ENCODE measurements at places on chromosomes 2 and 18. TPM values are rescaled to one million over a fixed set of nuclear protein-coding genes. Genes with fewer than 3 reads are reported as not detected.
A peak's percentile ranks its signal among the peaks of the same experiment; 100 is the strongest.

- no peak overlapping the region for H3K4me3 ChIP-seq
- no peaks in the 10 kb centered on the region for H3K4me1 ChIP-seq
- H3K36me3 ChIP-seq, result no peaks in the 10 kb centered on the region
- no peaks in the 10 kb centered on the region for H3K27me3 ChIP-seq
These were observed 505.4 kb downstream of the BCL11A start for GRCh38 chr2:60047944-60048525.

- H3K36me3 ChIP-seq, result no peaks in the 10 kb centered on the region
- H3K4me1 ChIP-seq, result peaks cover 16% of the 10 kb centered on the region
- no peak overlapping the region for H3K27ac ChIP-seq
- no peak overlapping the region for H3K4me3 ChIP-seq
- no peak for DNase-seq
These were observed 1.4 kb upstream of the TRIM54 start for GRCh38 chr2:27280826-27281225.

DNA sequence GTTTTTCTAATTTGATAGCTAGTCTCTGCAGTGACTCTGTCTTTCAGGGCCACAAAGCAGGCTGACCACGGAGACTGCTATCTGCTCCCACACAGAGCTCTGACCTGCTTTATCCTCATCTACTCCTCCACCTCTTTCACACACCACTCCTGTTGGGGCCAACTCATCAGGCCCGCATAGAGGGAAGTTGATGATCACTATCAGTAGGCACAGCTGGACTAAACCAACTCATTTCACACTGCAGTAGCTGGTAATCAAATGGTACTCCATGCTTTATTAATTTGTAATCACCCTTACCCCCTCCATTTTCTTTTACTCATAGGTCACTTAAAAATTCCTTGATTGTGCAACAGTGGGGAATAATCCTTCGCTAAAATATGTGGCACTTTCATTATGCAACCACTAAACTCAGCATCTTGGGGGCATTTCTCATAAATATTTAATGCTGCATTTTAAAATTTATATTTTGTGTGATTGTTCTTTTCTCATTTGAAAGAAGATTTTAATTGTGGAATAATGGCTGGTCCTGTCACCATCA, 249.8 kb upstream of the GCFC2 start:
- H3K4me3 ChIP-seq, result no peak overlapping the region
- DNase-seq, result no peak

GRCh38 chr2:62362561-62362960, 143.4 kb downstream of the TMEM17 start:
- no peak for DNase-seq
- H3K27me3 ChIP-seq, result no peaks in the 10 kb centered on the region
- no peak overlapping the region for H3K27ac ChIP-seq
- no peaks in the 10 kb centered on the region for H3K4me1 ChIP-seq
- no peaks in the 10 kb centered on the region for H3K36me3 ChIP-seq

DNA sequence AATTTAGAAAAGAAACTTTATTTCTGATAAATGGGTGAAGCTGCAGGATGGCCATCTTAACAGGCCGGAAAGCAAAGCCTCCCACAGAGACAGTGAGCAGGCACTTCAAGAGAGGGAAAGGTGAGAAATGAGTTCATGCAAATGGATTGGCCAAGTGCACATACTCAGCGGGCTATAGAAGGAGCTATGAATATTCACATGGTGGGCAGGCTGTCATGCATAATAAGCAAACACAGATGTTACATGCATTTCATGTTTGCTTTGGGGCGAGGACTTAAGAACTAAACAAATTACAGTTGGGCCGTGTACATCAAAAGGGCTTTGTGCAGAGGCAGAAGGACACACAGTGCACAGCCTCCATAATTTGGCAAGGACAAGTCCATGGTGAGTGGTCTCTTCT, 69.8 kb upstream of the MAL start:
- no peaks in the 10 kb centered on the region for H3K4me1 ChIP-seq
- no peak overlapping the region for H3K27ac ChIP-seq
- DNase-seq, result no peak

- peaks cover 16% of the 10 kb centered on the region for H3K4me1 ChIP-seq
- H3K27me3 ChIP-seq, result no peaks in the 10 kb centered on the region
These were observed 20.2 kb upstream of the PAX3 start for GRCh38 chr2:222318712-222319585.

DNA sequence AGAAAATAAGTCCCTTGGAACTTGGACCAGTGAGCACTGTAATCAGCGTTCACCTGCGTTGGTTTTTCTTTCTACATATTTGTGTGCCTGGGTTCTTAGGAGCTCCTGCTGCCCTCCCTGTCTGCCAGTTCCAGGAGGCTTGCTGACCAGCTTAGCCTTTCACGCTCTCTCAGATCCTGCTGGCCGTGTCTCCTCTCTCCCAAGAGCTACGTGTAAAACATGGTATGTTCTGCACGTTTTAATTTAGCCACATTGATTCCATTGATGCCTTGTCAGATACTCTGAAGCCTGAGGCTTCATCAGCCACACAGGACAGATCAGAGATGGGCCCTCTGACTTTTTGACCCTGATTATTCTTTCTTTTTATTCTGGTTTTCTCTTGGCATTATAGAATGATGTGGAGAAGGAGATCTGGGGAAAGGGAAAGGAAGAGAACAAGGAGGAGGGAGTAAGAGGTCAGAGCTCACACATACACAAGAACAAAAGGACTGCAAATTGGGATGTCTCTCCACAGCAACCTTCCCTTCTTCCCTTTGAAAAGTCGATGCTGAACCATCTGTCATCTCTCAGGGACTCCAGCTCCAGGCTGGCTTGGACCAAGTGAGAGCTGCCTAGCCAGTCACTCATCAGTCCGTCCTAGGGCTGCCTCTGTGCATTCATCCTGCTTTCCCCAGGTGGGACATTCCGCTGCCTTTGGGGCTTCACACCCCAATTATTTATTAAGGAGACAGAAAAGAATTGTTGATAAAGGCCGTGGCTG, 152.8 kb downstream of the PIK3C3 start:
- no peak overlapping the region for H3K27ac ChIP-seq
- no peaks in the 10 kb centered on the region for H3K4me1 ChIP-seq
- H3K27me3 ChIP-seq, result no peaks in the 10 kb centered on the region
- no peak for DNase-seq
- H3K4me3 ChIP-seq, result no peak overlapping the region
- H3K36me3 ChIP-seq, result no peaks in the 10 kb centered on the region

- H3K36me3 ChIP-seq, result no peaks in the 10 kb centered on the region
- no peak overlapping the region for H3K27ac ChIP-seq
- no peaks in the 10 kb centered on the region for H3K4me1 ChIP-seq
- no peaks in the 10 kb centered on the region for H3K27me3 ChIP-seq
- DNase-seq, result no peak
- H3K4me3 ChIP-seq, result no peak overlapping the region
These were observed 320.5 kb downstream of the FSIP2 start for GRCh38 chr2:186059096-186059495.

- H3K36me3 ChIP-seq, result no peaks in the 10 kb centered on the region
- no peak overlapping the region for H3K27ac ChIP-seq
- H3K4me3 ChIP-seq, result no peak overlapping the region
- peak; percentile 36 for DNase-seq
- H3K27me3 ChIP-seq, result no peaks in the 10 kb centered on the region
These were observed 516.7 kb downstream of the NR4A2 start for GRCh38 chr2:155815851-155816250.

- H3K4me1 ChIP-seq, result peaks cover 31% of the 10 kb centered on the region
- H3K36me3 ChIP-seq, result no peaks in the 10 kb centered on the region
- no peak overlapping the region for H3K4me3 ChIP-seq
- H3K27ac ChIP-seq, result peak overlapping the region; percentile 74
These were observed 276.5 kb upstream of the FN1 start for GRCh38 chr2:215712219-215712868.

GRCh38 chr2:168025487-168026202, 221.8 kb downstream of the STK39 start:
- no peak overlapping the region for H3K4me3 ChIP-seq
- peak; percentile 7 for DNase-seq
- no peaks in the 10 kb centered on the region for H3K27me3 ChIP-seq
- H3K4me1 ChIP-seq, result peaks cover 5% of the 10 kb centered on the region

DNA sequence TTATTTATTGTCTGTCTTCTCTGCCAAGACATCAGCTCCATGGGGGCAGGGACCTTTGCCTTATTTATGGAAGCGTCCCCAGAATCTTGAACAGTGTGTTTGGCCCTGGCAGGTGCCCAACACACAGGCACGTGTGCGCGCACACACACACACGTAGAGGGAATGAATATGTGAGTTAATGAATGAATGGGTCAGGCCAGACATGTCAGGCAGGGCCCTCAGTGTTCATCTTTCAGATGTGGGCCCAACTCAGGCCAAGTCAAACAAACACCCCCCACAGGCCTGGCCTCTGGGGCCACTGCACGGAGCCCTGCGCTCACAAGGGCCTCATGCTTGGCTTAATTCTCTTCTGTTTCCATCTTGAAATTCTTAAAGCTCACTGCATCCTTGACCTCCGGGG, 54.1 kb downstream of the DYSF start:
- no peak overlapping the region for H3K27ac ChIP-seq
- DNase-seq, result no peak
- H3K4me1 ChIP-seq, result no peaks in the 10 kb centered on the region
- no peak overlapping the region for H3K4me3 ChIP-seq
- H3K36me3 ChIP-seq, result no peaks in the 10 kb centered on the region

DNA sequence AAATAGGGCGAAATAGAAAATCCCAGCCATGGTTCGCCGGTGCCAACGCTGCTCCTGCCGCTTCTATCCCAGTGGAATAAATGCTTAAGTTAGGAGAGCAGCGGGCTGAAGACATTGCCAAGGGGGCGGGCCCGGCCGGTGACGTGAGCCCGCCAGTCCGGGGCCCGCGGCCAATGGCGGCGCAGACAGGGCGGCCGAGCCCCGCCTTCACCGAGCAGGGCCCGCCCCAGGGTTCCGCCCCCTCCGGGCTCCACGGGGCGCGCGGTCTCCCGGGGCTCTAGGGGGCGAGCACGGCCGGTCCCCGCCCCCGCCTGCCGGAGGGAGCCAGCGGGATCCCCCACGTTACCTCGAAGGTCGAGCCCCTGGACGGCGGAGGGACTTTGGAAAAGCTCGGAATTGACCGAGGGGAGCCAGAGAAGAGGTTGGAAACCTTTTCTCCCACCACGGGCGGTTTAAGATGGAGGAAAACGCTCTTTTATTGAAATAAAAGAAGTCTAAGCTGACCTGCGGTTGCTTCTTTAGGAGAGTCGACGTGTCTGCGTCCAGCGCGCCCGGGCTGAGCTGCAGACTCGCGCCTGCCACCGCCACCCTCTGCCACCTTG, at the start of gene EPHA4:
Gene EPHA4, minus strand, starts transcription at position 86 of the 602 bp plus-strand sequence. Its CDS starts 56 bp downstream, at position 30.
- H3K27me3 ChIP-seq, result peaks cover 4% of the 10 kb centered on the region
- H3K27ac ChIP-seq, result peak within 1 kb of the TSS; percentile 85
- peak; percentile 93 for DNase-seq

- no peak for DNase-seq
- H3K4me3 ChIP-seq, result no peak overlapping the region
These were observed 549.6 kb downstream of the FBXO15 start for GRCh38 chr18:73597832-73598615.

DNA sequence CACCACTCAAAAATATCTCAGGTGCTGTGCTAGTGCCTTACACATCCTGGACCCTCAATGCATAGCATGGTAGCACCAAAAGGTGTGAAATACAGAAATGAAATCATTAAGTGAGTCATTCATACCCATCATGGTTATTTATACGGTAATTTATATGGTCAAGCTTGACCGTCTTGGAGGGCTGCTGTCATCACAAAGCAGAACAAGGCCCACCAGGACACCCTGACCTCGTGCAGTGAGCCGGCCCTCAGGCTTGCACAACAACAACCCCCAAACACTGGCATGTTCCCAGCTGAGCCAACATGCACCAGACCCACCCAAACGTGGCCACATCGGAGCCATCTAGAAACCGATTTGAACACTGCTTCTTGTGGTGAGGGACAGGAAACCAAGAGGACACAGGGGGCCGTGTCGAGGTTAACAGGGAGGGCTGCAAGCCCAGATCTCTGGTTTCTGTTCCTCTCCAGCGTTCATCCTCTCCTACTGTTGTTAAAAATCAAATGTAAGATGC, 378.5 kb upstream of the ID2 start:
- no peak overlapping the region for H3K4me3 ChIP-seq
- no peaks in the 10 kb centered on the region for H3K36me3 ChIP-seq
- peaks cover 14% of the 10 kb centered on the region for H3K4me1 ChIP-seq
- H3K27me3 ChIP-seq, result no peaks in the 10 kb centered on the region

- H3K4me1 ChIP-seq, result no peaks in the 10 kb centered on the region
- H3K36me3 ChIP-seq, result no peaks in the 10 kb centered on the region
- DNase-seq, result no peak
- H3K27ac ChIP-seq, result no peak overlapping the region
- H3K27me3 ChIP-seq, result peaks cover 9% of the 10 kb centered on the region
These were observed 255.9 kb upstream of the MYT1L start for GRCh38 chr2:2586931-2587330.

- peaks cover 7% of the 10 kb centered on the region for H3K27me3 ChIP-seq
- H3K4me3 ChIP-seq, result no peak overlapping the region
- no peak overlapping the region for H3K27ac ChIP-seq
- H3K36me3 ChIP-seq, result no peaks in the 10 kb centered on the region
- no peaks in the 10 kb centered on the region for H3K4me1 ChIP-seq
These were observed 42.9 kb downstream of the DOK1 start for GRCh38 chr2:74597410-74597809.

DNA sequence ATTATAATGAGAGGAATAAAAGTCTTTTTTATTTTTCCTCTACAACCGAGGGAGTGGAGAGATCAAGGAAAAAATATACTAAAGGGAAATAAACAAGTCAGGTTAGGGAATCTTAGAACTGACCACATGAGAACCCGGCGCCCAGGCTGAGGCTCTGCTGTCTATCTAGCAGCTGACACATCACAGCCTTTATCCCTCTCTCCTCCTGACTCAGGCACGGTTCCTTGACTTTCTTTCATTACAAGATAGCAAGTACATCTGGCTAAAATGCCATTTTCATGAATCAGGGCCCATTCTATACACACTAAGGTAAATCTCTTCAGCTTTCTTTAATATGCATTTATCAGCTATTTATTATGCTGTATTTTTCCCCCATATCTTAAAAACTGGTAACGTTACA, 296.0 kb downstream of the TMX3 start:
- no peaks in the 10 kb centered on the region for H3K27me3 ChIP-seq
- H3K4me3 ChIP-seq, result no peak overlapping the region
- H3K27ac ChIP-seq, result no peak overlapping the region
- peaks cover 12% of the 10 kb centered on the region for H3K4me1 ChIP-seq

- DNase-seq, result no peak
- no peaks in the 10 kb centered on the region for H3K4me1 ChIP-seq
- H3K36me3 ChIP-seq, result no peaks in the 10 kb centered on the region
- H3K4me3 ChIP-seq, result no peak overlapping the region
- H3K27ac ChIP-seq, result no peak overlapping the region
These were observed 72.5 kb downstream of the ACKR3 start for GRCh38 chr2:236642125-236642524.

POMC gene
- total RNA-seq, result not detected

SERPINB4 gene
- not detected for total RNA-seq

TGFA gene
- 0.13 TPM for total RNA-seq

HOXD8 gene
- 56.8 TPM for total RNA-seq

IL1F10 gene
- total RNA-seq, result not detected

ZNF513 gene
- total RNA-seq, result 21.3 TPM

ABCB11 gene
- total RNA-seq, result not detected

AP1S3 gene
- total RNA-seq, result 23.0 TPM

MYOM1 gene
- 0.46 TPM for total RNA-seq

BOK gene
- 2.7 TPM for total RNA-seq

TXNDC2 gene
- total RNA-seq, result 0.13 TPM

POTEI gene
- total RNA-seq, result not detected

Data from A673 (cell line).